Stimulated activated CD4-positive, alpha-beta T cell treated with anti-CD3 and anti-CD28 coated beads, Interleukin-4, amount 100 ng/mL, for 24 hours (primary cell): ENCODE measurements at places on chromosomes 16 and 17.
A peak's percentile ranks its signal among the peaks of the same experiment; 100 is the strongest.

GRCh38 chr17:35088356-35088880, 24.9 kb upstream of the RFFL start:
- peak; percentile 16 for DNase-seq

DNA sequence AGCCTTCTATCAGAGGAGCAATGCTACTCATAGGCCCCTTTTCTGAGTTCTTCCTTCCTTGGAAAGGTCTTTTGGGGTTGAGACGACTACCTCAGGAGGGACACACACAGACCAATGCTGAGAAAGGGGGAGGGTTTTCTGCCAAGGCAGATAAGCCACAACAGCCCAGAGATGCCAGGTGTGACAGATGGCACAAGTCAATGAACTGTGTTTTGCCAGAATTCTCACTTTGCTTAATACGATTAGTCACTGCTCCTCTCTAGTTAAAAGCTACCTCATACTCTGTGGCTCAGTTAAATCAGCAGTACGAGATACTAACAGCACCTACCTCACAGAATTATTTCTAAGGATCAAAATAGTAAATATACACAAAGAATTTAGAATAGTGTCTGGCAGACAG, 8.0 kb downstream of the BRD7 start:
- DNase-seq: no peak

DNA sequence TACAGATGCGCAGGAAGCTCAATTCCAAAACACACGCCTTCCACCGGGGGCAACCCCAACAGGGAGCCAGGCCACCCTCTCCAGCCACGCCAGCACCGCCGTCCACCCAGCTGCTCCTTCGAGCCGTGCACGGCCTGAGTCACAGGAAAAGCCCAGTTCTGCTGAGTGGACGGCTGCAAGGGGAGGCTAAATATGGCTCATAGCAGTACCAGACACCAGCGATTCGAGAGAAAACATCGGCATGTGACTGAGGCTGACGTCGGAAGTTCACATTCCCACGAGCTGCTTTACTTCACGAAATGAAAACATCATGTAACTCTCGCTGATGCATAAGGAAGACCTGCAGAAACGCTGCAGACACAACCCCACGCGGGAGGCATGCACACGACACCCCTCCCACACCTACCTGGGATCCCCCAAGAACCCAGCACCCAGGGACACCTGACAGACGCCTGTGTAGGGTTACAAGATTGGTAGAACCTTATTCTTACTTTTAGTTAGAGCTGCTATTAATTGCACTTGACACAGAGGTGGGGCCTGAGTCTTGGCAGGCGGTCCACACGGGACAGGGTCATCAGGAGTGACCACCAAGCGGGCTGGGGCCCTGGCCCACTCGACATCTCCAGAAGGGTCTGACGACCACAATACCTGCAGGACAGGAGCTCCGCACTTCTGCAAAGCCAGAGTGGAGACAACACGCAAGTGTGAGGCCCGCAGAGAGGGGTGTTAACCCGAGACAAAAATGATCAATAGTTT, 116.8 kb downstream of the ANKRD11 start:
- no peak for DNase-seq

DNA sequence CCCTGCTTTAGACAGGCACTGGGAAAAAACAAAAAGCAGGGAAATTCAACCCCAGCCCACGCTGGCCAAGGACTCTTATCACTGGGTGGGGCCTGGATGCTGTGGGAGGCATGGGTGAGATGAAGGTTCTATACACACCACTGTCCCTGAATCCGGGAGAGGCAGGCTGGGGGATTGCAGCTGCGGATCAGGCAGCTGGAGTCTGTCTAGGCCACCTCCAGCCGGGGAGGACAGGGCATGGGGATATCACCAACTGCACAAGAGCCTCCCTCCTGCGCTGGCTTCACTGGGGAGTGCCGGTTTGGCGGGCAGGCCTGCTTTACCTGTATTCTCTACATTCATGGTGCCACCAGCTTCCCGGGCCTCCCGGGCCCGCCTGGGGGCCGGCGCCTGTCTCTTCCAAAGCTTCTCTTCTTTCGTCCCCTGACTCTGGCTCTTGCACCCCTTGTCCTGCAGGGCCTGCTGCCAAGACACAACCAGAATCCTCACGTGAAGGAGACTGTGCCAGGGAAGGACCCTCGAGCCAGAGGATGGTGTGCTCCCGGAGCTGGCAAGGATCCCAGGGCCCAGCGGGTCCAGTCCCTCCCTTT, 13.9 kb downstream of the KIFC3 start:
- no peak for DNase-seq

- DNase-seq: no peak
Observed at GRCh38 chr17:76690596-76691280, 20.0 kb downstream of the MXRA7 start.

DNA sequence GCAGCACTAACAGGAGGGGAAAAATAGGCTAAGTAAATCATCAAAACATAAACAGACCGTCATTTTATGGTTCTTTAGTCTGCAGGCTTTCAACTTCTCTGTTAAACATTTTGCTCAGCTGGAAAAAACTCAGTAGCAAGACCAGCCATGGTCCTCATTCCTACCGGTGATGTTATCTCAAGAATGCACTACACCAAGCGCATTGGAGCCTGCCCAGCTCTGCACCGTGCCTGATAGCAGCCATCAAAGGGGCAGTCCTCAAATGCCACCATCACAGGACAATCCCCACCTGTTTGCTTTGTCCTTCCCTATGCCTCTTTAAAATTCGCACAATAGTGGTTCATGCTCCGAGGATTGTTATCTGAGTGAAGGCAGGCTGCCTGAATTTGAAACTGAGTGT, 181.5 kb upstream of the MON1B start:
- no peak for DNase-seq

DNA sequence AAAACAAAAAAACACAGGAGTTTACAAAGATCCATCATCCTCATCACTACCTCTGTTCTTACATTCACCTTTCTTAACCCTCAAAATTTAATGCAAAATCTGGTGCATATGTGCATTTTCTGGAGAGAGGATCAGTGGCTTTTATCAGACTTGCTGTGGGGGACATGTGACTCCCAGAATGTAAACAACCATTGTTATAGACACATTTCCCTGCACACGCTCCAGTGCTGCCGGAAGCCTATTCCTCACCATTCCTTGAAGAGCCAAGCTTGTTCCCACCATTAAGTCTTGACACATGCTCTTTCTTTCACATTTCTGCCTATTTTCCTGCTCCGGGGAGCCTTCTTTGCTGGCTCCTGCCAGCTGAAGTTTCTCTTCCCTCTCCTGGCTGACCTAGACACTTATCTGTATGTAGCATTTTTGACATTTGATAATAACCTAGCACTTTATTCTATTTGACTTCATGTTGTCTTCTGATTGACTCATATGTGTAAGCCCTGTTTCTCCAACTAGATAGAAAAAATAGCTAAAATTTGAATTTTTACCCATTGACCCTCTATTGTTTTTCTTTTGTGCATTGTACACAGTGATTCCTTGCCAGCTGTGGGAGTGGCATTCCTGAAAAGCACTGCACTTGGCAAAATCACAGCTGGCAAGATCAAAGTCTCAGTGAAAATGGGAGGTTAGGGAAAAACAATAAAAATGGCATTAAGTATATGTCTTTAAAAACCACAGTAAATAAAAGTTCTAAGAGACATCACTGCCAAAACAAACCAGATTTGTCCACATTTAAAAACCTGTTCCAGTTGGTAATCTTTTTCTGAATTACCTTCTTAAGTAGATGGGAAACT, 76.8 kb upstream of the CIBAR2 start:
- no peak for DNase-seq

GRCh38 chr17:4304417-4305027, 40.7 kb upstream of the ANKFY1 start:
- peak; percentile 64 for DNase-seq

DNA sequence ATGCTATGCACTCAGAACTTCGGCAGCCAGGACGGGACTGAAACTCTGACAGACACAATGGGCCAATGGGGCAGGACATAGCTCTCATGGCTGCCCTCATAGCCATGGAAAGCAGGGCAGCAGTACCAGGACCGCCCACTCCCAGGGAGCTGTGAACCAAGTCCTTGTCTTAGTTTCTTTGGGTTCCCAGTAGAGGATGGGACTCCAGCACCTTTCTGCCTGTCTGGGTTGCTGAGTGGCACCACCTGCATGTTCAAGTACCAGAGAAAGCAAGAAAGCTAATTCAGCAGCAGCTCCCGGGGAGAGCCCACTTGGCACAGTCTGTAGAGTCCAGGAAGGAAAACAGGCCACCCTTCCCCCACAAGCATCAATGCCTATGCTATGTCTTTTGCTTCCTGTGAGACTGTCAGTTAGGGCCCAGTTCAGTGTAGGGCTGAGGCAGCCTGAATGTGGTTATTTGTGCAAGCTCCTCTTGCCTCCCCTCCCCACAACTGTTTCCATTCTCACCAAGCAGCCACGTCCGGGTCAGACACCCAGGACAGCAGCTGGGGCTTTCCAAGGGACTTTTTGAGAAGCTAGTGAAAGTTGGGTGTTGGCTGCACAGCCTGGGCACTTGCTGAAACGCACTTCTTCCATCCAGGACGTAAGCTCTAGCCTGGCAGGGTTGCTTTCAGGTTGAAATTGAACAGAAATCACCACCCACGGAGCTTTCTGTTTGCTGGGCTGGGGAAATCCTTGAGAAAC, 7.8 kb downstream of the SUPT4H1 start:
- DNase-seq: peak; percentile 94

DNA sequence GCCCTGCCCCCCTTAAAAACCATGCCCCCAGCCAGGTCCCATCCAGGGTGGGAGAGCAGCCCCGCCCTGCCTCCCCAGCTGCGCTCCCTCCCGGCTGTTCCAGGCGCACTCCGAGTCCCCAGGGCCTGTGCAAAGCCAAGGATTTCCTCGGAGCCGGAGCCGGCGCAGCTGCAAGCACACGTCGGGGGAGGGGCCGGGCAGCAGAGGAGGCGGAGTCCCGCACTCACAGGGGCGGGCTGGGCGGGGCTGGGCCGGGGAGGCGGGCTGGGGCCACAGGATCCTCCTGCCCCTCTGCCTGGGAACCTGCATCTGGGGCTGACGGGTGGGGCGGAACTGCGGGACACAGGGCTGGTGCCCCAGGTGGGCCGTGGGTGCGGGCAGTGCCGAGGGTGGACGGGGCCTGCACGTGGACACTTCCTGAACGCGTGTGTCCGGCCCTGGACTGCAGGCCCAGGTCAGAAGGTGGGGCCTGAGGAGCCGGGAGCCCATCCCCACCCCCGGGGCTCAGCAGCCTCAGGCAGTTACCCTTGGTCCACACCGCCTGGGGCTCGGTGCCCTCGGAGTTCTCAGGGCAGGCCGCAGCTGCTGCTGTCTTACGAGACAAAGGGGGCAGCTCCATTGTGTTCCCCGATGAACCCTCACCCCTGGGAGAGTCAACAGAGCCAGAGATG, 24.0 kb upstream of the SSTR5 start:
- peak; percentile 16 for DNase-seq

DNA sequence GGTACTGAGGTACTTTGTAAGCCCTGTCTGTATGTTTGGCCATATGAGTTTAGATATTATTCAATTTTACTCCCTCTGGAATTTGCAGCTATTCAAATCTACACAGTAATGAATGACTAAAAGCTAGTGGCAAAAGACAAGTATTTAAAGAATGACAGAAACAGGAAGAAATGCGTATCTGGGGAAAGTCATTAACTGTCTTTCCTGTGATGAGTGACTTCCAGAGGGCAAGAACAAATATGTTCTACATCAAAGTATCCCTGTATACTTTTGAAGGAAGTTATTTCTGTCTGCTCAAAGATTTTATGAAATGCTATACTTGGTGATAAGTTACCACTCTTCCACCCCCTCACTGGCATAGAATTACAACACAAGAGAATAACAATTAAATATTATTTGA, 489.3 kb upstream of the SOX9 start:
- DNase-seq: no peak

DNA sequence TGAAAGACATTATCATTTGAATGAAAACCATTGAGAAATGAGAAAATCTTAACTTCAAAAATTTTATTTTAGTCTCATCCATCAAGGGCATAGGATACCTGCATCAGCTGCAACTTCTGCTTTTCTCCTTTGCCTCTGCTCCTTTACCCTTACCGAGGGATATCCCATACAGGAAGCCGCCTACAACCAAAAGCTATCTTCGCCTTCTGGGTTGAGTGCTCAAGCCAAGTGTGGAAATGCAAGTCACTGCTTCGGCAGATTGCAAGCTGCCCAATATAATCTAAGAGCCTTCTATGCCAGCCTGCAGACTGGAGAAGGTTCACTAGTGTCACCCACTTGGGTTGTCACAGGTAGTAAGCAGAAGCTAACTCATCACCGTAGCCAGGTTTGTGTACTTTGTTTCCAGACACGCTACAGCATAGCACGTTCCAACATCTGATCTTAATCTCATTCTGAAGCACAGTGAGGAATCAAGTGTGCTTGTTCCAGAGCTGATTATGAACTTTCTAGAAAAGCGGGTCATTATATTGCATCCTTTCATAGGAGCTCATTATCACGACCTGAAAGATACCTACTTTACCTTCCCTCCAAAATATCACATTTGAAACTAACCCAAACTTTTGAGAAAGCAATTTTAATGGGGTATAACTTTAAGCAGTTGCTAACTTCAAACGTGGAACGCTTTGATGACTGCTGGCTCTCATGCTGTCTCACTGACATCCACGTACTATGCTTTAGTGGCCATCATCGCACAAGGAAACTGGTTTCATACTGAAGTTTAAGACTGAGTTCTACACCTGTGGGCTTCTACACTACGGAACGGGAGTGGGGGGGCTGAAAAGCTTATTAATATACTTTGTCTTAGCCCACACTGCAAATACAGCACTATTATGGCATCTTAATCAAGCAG, 8.0 kb upstream of the UNK start:
- DNase-seq: peak; percentile 43

GRCh38 chr17:18950346-18950745, 1.6 kb upstream of the SLC5A10 start:
- DNase-seq: no peak

DNA sequence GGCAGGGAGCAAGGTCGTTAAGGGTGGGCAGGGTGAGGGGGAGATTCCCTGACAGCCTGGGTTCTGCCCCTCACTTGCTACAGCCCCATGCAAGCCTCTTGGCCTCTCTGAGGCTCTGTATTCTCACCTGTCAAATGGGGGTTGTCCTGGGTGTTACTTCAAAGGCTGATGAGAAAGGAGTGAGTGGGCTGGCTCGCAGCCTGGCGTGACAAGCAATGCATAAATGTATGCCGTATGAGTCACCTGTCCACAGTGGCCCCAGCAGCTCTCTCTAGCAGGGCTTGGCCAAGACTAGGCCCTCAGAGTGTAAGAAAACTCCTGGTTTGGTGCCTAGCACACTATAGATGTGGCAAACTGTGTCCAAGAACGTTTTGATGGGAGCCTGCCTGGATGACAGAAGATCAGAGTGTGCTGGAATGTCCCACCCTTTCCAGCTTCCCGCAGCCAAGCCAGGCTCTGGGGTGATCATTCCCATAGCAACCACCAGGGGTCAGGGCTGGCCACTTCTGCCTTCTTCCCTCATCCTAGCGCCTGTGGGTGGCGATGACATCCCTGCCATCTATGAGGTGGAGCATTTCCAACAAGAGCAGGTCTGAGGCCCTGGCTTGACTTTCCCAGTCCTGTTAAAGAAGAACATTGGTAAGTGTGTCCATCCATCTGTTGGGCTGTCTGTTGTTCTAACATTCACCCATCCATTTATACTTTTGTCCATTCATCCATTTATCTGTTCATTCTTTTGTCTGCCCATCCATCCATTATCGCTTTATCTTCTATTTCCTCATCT, 37.2 kb upstream of the ADGRG1 start:
- peak; percentile 80 for DNase-seq
